ENCODE measurements at places on chromosomes 5 and 9.

DNA sequence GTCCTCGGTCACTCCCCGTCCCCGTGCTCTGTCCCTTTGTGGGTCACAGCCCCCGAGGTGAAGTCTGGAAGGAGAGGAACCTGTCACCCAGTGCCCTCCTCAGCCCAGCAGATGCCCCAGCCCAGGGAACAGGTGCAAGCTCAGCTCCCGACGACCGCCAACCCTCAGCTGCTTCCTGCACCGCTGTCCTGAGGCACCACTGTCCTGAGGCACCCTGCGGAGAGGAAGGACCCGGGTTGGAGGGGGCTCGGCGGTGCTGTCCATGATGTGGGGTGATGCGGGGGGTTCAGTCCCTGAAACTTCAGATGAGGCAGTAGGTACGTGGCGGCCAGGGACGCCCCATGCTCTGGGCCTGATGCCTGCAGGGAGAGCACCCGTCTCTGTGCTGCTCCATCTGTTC is 81.4 kb downstream of the COL5A1 start:
- DNase-seq, result peak; percentile 86

GRCh38 chr5:43973318-43973717 is 370.3 kb downstream of the NNT start:
- no peak for DNase-seq

GRCh38 chr9:79551994-79552393 is 19.8 kb upstream of the TLE4 start:
- DNase-seq, result no peak

GRCh38 chr9:2676466-2676865 is 40.8 kb upstream of the KCNV2 start:
- DNase-seq, result no peak

DNA sequence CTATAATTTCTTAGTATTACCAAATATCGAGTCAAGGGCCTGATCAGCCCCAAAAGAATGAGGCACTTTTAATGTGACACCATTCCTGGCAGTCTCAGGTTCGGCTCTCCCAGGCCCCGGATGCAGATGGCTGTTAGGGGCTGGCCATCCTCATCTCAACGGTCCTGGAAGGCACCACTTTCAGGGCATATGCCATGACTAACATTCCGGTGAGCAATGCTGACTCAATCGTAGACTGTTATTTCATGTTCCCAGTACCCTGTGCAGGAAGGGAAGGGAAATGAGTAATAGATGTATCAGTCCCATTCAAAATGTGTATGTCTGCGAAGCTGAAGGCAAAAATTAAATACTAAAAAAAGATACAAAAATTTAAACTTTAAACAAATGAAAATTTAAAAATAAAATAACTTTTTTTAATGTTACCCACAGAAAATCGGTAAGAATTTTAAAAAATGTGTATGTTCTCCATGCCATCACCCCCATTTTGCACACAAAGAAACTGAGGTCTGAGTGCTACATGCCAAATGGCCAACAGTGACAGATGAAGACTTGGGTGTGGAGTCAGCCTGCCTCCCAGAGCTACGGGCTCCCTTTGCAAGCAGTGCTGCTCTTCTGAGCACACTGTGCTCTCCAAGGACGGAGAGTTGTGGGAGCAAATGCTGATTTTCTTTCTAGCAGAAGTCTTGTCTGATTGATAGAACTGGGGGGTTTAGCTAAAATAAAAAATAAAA is 79.0 kb downstream of the GLDC start:
- DNase-seq, result no peak

GRCh38 chr9:1046639-1047572 is 3.3 kb upstream of the DMRT2 start:
- DNase-seq, result no peak

DNA sequence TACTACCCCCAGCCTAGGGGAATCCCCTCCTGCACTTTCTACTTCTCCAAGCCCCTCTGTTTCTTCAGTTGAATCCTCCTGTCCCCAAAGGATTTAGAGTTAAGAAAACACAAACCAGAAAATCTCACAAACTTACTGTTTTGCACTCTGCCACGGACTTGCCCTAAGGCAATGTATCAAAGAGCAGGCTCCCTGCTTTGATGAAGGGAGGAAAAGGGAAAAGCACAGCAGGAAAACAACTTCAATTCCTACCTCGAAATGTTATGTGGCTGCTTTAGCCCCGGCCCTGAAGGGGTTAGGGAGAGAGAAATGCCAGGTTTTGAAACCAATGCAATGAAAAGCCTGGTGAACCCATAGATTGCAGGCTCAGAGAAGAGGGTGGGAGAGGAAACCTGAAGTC is 254.7 kb downstream of the MAN2A1 start:
- DNase-seq, result no peak

DNA sequence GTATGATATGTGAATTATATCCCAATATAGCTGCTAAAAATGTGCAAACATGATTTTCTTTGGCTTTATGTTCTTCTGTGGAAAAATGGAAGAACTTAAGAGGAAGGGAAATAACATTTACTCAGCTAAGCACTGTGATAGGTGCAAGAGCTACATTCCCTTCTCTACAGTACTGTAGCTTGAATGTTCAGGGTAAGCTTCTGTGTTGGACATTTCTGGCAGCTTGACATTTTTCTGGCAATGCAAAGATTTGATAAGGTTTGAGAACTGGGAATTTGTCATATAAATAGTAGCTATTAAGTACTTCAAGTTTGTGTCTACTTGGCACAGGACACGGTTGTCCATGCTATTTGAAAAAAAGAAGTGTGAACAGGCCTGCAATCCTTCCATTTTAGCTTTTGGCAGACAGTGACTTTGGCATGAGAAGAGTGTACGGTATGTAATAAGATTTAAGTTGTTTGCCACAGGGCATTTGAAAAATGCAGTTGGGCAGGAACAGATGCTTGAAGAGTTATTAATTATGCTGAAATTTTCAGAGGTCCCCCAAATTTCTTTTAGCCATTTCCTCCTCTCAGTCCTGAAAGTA is 77.6 kb downstream of the KIF4B start:
- no peak for DNase-seq

- no peak for DNase-seq
Observed at GRCh38 chr5:147670815-147671214, 111.7 kb downstream of the JAKMIP2 start.

DNA sequence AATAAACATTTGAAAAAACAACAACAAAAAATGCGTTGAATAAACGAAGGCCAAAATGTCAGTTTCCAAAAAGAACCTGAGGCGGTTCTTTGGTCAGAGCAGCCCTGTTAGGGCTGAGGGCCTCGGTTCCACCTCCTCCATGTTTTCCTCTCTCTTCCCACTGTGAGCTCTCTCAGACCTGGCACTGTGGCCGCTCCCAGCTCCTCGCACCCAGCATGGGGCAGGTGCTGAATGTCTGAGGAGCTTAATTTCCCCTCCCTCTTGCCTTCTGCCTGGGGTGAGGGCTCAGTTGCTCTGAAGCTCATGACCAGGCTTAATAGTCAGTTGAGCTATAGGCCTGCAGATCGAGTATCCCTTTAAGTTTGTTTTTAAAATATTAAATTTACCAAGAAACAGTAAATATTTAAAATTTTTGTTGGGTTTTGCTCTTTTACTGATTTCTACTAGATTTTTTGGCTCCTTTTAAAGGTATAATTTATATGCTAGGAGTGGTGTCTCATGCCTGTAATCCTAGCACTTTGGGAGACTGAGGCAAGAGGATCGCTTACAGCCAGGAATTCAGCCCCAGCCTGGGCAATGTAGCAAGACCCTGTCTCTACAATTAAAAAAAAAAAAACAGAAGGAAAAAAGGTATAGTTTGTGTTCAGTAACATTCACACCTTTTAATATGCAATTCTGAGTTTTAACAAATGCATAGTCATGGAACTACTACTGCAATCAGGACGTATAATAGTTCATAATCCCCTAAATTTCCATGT is 28.1 kb downstream of the DAPK1 start:
- no peak for DNase-seq

GRCh38 chr9:91655658-91656057 is 232.0 kb upstream of the NFIL3 start:
- DNase-seq, result no peak

DNA sequence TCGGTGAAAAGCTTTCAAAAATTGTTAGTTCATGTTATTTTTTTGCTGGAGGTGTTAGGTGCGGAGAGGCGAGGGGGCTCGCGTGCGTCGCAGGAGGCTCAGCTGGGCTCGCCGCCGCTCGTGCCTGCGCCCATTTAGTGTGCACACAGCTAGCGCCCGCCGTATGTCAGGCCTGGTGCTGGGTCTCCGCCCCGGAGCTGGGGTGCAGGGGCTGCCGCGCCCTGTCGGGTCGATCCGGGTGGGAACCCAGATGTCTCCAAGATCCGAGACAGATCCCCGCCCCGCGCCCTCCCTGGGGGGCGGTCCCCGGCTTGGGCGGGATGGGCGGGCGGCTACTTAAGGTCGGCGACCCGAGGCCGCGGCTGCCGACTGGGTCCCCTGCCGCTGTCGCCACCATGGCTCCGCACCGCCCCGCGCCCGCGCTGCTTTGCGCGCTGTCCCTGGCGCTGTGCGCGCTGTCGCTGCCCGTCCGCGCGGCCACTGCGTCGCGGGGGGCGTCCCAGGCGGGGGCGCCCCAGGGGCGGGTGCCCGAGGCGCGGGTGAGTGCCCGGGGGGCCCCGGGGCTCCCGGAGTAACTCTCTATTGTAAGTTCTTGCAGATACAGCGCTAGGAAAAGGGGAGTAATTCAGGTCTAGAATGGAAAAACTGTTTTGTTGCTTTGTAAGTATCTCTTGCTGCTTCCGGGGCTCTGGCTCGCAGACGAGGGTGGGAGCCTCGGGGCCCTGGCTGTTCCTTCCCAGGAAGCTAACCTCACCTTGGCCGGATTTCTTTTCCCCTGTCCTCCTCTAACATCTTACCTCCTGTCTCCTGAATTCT is 31.7 kb downstream of the GSN start:
- DNase-seq, result no peak

DNA sequence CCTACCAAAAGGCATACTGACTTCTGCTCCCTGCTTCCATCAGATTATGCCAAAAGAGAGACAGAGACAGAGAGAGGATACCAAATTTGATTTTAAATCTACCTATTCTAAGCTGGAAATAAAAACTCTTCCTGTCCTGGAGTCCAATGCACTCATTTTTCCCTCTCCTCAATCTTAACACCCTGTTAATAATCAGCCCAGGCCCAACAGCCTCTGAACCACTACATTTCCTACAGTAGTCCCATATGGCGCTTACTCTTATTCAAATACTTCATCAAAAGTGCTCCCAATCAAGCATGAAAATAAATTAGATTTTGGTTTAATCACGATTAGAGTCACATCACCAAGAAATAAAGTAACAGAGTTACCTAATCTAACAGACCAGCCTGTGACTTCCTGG is 152.3 kb downstream of the TSSK1B start:
- no peak for DNase-seq

Measured in RPMI8226 (cell line).